ENCODE measurements at places on chromosomes 1 and 21. TPM values are rescaled to one million over a fixed set of nuclear protein-coding genes. Genes with fewer than 3 reads are reported as not detected.

The MAN1C1 gene
- total RNA-seq: 29.1 TPM

The ZNF648 gene
- not detected for total RNA-seq

The KRTAP19-1 gene
- not detected for total RNA-seq

The ASCL5 gene
- total RNA-seq: not detected

The S100A7A gene
- total RNA-seq: not detected

The PAPPA2 gene
- 0.33 TPM for total RNA-seq

The OR2G6 gene
- not detected for total RNA-seq

The HSD3B1 gene
- not detected for total RNA-seq

The TGFB2 gene
- total RNA-seq: 0.62 TPM

The SLAMF9 gene
- total RNA-seq: not detected

- DNase-seq: no peak
- no peak overlapping the region for H3K27ac ChIP-seq
- no peaks in the 10 kb centered on the region for H3K4me1 ChIP-seq
- H3K36me3 ChIP-seq: no peaks in the 10 kb centered on the region
Measured at GRCh38 chr1:147129116-147129873, 43.0 kb downstream of the PRKAB2 start.

GRCh38 chr1:10438677-10439163 is 8.5 kb downstream of the CENPS start:
- H3K36me3 ChIP-seq: no peaks in the 10 kb centered on the region
- H3K27ac ChIP-seq: no peak overlapping the region
- no peak overlapping the region for H3K4me3 ChIP-seq
- no peak for DNase-seq
- H3K4me1 ChIP-seq: no peaks in the 10 kb centered on the region
- H3K27me3 ChIP-seq: peaks cover 4% of the 10 kb centered on the region

GRCh38 chr1:244047621-244048255 is 3.3 kb upstream of the ZBTB18 start:
- peaks cover 12% of the 10 kb centered on the region for H3K27me3 ChIP-seq
- H3K4me3 ChIP-seq: peak overlapping the region; percentile 90
- peaks cover 10% of the 10 kb centered on the region for H3K36me3 ChIP-seq
- DNase-seq: no peak
- H3K4me1 ChIP-seq: peaks cover 34% of the 10 kb centered on the region

GRCh38 chr1:29033829-29034466 is 89.8 kb downstream of the TMEM200B start:
- H3K27me3 ChIP-seq: no peaks in the 10 kb centered on the region
- no peaks in the 10 kb centered on the region for H3K4me1 ChIP-seq
- no peak overlapping the region for H3K4me3 ChIP-seq
- H3K27ac ChIP-seq: no peak overlapping the region
- no peak for DNase-seq

DNA sequence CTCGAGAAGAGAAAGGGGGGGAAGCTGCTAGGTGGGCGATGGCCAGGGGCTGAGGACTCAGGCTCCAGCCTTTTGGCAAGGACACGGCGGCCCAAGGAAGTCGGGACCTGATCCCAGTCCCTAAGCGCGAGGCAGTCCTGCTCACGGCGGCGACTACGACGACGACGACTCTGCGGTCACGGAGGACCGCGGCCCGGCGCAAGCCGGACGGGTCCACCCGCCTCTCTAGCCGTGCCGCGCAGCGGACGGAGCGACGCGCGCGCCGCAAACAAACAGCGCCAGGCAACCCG is 401 bp downstream of the WNT9A start:
- H3K4me3 ChIP-seq: peak overlapping the region; percentile 37
- no peaks in the 10 kb centered on the region for H3K4me1 ChIP-seq
- no peak overlapping the region for H3K27ac ChIP-seq
- no peaks in the 10 kb centered on the region for H3K36me3 ChIP-seq

DNA sequence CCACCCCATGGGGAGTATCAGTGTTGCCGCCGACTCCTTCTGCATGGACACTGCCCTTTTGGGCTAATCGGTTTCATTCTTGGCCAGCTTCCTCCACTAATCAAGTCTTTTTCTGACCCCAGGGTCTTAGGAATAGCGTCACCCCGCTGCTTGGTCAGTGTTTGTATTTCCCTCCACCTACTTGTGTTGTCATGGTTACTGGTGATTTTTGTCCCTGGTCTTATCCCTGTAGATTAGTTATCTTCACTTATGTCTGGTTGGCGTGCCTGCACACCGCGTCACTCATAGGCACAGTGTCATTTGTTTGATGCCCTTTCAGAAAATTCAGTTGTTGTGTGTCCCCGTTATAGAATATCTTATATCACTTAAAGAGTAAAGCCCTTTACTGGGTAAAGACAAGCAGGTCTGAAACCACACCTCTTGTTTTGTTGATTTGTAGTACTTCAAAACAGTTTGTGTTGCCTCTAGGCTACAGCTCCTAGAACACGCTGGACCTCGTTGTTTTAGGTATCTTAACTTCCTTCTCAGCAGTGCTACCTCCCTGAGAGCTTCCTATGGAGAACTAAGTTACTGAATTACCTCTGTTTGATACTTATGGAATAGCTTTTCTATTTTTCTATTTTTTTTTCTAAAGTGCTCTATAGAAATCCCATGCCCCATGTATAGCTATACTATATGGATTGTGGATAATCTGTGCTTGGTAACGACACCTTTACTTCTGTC is 868 bp downstream of the PPP1R12B start:
- no peak for DNase-seq
- no peaks in the 10 kb centered on the region for H3K36me3 ChIP-seq
- H3K27me3 ChIP-seq: peaks cover 9% of the 10 kb centered on the region

DNA sequence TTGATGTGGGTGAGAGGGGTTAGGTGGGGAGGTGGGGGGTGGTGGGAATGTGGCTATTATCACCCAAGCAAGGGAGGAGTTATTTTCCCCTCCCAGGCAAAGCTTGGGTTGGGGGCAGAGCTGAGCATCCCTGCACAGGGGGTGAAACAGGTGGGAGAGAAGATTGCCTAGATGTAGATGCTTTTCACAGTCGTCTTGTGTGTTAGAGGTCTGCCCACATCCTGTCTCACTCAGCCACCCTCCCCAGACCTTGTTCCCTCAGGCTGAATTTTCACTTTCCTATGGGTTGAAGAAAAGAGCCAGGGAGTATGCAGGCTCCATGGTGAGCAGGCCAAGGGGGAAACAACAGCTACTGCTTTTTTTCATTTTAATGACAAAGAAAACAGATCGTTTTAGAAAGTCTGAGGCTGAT is 223.5 kb downstream of the KIF26B start:
- H3K36me3 ChIP-seq: no peaks in the 10 kb centered on the region
- H3K27ac ChIP-seq: no peak overlapping the region
- peaks cover 1% of the 10 kb centered on the region for H3K27me3 ChIP-seq
- no peaks in the 10 kb centered on the region for H3K4me1 ChIP-seq

DNA sequence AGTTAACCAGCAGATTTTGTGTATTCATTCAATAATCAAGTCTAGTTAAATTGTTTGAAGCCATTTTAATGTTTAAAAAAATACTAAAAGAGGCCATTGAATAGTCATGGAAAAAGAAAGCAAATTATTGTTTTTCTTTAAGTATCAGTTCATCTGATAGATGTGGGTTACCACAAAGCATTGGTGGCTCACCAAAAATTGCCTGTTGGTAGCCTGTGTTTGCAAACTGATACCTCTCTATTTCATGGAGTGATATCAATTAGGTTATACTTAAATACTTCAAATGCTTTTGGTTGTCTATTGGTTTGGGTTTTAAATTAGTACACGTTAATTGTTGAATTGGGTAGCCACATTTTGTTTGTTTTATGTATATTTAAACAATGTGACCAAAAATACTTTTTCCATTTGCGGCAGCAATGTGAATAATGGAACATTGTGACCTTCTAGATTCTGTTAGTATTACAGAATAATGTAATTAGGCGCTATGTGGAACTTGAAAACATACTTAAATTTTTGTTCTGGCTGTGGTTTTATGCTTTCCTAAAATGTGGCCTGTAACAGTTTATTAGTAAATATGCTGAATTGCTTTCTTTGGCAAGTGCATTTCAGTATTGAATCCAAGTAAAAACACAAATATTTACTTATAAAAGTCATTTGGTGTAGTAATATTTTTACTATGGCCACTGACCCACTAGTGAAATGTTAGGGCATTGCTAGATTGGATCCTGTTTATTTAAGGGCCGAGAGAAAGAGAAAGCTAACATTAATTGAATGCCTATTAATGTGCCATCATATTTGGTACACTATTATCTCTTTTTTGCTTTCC is 37.1 kb upstream of the NBL1 start:
- H3K36me3 ChIP-seq: no peaks in the 10 kb centered on the region
- H3K4me3 ChIP-seq: no peak overlapping the region
- peaks cover 2% of the 10 kb centered on the region for H3K27me3 ChIP-seq
- peaks cover 2% of the 10 kb centered on the region for H3K4me1 ChIP-seq
- H3K27ac ChIP-seq: no peak overlapping the region

DNA sequence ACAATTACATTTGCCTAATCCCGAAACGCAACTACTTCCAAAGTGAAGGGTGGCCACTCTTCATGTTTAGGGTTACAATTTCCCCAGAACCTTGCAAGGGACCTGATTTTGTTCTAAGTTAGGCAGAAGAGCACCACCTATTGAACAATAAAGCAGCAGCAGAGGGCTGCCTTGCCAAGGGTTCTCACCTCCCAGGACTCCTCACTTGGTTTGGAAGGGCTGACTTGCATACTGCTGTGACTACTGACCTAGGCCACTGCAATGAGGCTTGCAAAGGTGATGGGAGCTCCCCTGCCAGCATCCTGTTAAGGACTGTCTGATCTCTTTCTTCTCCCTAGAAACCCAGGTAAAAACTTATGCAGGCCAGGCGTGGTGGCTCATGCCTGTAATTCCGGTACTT is 14.2 kb downstream of the MTOR start:
- H3K27me3 ChIP-seq: no peaks in the 10 kb centered on the region
- DNase-seq: no peak
- peaks cover 48% of the 10 kb centered on the region for H3K36me3 ChIP-seq
- H3K4me3 ChIP-seq: no peak overlapping the region
- no peak overlapping the region for H3K27ac ChIP-seq

GRCh38 chr1:247077876-247078257 is 744 bp downstream of the ZNF670 start:
- H3K4me3 ChIP-seq: peak overlapping the region; percentile 96
- peaks cover 10% of the 10 kb centered on the region for H3K27me3 ChIP-seq
- H3K27ac ChIP-seq: peak overlapping the region; percentile 92
- peaks cover 43% of the 10 kb centered on the region for H3K36me3 ChIP-seq

- peaks cover 19% of the 10 kb centered on the region for H3K4me1 ChIP-seq
- H3K36me3 ChIP-seq: no peaks in the 10 kb centered on the region
- no peak for DNase-seq
- no peak overlapping the region for H3K4me3 ChIP-seq
Measured at GRCh38 chr1:161307230-161307768, 2.5 kb downstream of the MPZ start.

- peaks cover 8% of the 10 kb centered on the region for H3K27me3 ChIP-seq
- no peaks in the 10 kb centered on the region for H3K36me3 ChIP-seq
- no peak overlapping the region for H3K4me3 ChIP-seq
- peaks cover 32% of the 10 kb centered on the region for H3K4me1 ChIP-seq
Measured at GRCh38 chr1:44832056-44832705, 10.9 kb downstream of the PTCH2 start.

GRCh38 chr1:8431019-8431418 is 113.1 kb downstream of the SLC45A1 start:
- peaks cover 12% of the 10 kb centered on the region for H3K27me3 ChIP-seq
- H3K27ac ChIP-seq: peak overlapping the region; percentile 65
- no peak overlapping the region for H3K4me3 ChIP-seq
- H3K36me3 ChIP-seq: peaks cover 3% of the 10 kb centered on the region

DNA sequence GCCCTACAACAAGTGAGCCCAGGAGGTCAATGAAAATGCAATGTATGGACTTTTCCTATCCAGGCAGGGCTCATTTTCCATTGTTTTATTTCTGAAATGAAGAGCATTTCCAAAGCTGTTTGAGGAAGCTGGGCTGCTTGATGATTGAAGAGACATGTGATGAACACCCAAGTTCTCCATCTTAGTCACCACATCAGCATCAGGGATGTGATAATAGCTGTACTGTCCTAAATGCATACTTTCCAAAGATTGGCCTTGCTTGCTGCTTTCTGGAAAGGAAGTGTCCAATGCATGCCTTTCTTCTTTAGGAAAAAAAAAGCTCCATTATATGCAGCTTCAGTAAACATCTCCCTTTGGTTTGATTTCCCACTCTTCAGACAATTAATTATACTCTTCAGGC is 425.9 kb upstream of the RUNX1 start:
- DNase-seq: no peak
- H3K36me3 ChIP-seq: no peaks in the 10 kb centered on the region
- H3K4me3 ChIP-seq: no peak overlapping the region

GRCh38 chr1:155910621-155911121 is 478 bp downstream of the RIT1 start:
- no peaks in the 10 kb centered on the region for H3K27me3 ChIP-seq
- peaks cover 22% of the 10 kb centered on the region for H3K36me3 ChIP-seq
- peaks cover 11% of the 10 kb centered on the region for H3K4me1 ChIP-seq
- peak overlapping the region; percentile 94 for H3K27ac ChIP-seq

- no peaks in the 10 kb centered on the region for H3K36me3 ChIP-seq
- DNase-seq: no peak
- no peaks in the 10 kb centered on the region for H3K27me3 ChIP-seq
- H3K27ac ChIP-seq: peak overlapping the region; percentile 45
- peaks cover 6% of the 10 kb centered on the region for H3K4me1 ChIP-seq
Measured at GRCh38 chr1:115648717-115649691, 7.2 kb downstream of the VANGL1 start.

DNA sequence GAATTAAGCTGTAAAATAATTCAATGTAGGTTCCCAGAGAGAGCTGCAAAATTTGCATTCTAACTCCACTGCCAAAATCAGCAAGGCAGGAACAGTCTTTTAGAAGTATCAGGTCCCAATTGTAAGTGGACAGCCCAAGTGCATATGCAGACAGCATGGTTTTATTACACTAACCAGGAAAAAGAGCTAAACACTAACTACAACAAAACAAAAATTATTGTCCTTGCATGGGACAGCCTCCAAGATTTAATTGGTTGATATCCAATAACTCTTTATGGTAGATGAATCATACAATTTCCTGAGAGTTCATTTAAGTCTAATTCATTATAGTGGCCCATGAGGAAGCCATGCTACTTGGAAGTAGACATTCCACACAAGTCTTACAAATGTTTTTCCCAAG is 154.3 kb upstream of the ZNF648 start:
- H3K27me3 ChIP-seq: peaks cover 4% of the 10 kb centered on the region
- no peak overlapping the region for H3K4me3 ChIP-seq
- DNase-seq: no peak
- H3K27ac ChIP-seq: no peak overlapping the region
- H3K4me1 ChIP-seq: peaks cover 7% of the 10 kb centered on the region
- no peaks in the 10 kb centered on the region for H3K36me3 ChIP-seq

DNA sequence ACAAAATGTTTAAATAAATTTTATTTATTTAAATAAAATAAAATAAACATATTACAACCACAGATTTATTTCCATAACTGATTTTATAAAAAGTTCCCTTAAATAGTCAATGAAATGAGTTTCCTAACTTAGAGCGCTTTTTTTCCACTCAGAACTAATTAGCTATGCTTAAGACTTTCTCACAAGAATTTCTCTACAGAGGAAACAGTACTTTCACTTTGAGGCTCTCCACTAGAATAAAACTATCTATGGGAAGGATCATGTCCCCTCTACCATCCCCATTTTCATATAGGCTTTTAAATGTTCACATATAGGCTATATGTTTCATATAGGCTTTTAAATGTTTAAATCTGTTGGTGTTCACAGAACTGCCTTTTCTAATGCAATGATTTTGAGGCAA is 40.0 kb upstream of the DPH5 start:
- H3K4me3 ChIP-seq: no peak overlapping the region
- peaks cover 27% of the 10 kb centered on the region for H3K4me1 ChIP-seq
- no peak overlapping the region for H3K27ac ChIP-seq
- DNase-seq: no peak
- no peaks in the 10 kb centered on the region for H3K27me3 ChIP-seq

- no peak for DNase-seq
- no peak overlapping the region for H3K4me3 ChIP-seq
- H3K36me3 ChIP-seq: peaks cover 4% of the 10 kb centered on the region
- no peak overlapping the region for H3K27ac ChIP-seq
- peaks cover 2% of the 10 kb centered on the region for H3K27me3 ChIP-seq
- peaks cover 8% of the 10 kb centered on the region for H3K4me1 ChIP-seq
Measured at GRCh38 chr1:45230537-45230936, 24.1 kb upstream of the ZSWIM5 start.

All from endothelial cell (in vitro differentiated cells).